ENCODE measurements at places on chromosomes 1 and 21.

DNA sequence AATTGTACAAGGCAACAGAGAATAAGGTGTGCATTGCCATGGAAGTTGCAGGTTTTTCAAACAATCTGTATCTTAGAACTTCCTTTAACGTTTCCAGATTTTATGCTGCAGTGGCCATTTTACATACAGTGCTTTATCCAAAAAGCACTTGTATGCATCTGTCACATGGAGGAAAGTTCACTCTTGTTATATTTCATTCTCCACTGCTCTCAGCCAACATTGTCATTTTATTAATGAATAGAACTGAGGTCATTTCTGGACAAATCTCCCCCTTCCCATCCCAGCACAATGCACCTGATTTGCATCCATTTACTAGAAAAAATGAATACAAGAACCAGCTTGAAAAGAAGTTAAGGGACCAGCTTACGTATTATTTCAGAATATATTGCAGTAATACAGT is 342.0 kb downstream of the USP25 start:
- no peak for DNase-seq

GRCh38 chr1:159827102-159827490 is 423 bp downstream of the SLAMF8 start:
- DNase-seq = no peak

- no peak for DNase-seq
Measured at GRCh38 chr21:15521644-15522001, 208.2 kb upstream of the USP25 start.

DNA sequence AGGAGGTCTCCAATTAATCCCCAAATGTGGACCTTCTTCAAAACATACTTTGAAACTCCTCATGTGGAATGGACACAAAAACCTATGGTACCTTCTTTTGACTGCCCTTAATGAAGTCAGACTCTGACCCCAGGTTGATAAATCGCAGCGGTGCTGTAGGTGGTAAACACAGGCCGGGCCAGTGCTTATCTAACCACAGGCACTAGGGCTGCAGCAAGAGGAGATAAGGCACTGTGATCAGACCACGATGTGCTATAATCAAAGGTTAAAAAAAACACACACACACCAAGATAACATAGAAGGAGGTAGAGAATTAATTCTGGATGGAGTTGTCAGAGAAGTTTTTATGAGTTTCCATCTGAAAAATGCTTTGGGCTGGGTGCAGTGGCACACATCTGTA is 52.3 kb upstream of the SIPA1L2 start:
- no peak for DNase-seq

- no peak for DNase-seq
Measured at GRCh38 chr1:73516451-73516850, 681.5 kb downstream of the LRRIQ3 start.

- DNase-seq = no peak
Measured at GRCh38 chr1:100606438-100606837, 68.5 kb downstream of the GPR88 start.

DNA sequence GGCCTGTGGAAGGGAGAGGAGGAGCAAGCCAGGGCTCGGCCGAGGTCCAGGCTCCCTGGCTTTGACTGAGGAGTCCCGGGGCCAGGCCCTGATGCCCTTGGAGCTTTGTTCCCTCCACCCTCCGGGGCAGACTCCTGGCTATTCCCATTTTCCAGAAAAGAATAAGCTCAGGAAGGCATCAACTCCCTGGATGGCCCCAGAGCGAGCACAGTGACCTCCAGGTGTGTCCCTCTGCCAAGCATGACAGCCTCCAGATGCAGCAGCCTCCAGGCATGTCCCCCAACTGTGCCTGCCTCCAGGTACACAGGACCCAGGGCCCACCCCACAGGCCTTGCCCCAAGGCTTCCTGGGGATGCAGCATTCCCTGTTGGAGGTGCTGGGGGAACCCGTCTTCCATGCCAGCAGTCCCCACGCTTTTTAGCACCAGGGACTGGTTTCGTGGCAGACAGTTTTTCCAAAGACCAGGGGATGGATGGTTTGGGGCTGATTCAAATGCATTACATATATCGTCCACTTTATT is 15.7 kb upstream of the ARHGEF16 start:
- DNase-seq = no peak

DNA sequence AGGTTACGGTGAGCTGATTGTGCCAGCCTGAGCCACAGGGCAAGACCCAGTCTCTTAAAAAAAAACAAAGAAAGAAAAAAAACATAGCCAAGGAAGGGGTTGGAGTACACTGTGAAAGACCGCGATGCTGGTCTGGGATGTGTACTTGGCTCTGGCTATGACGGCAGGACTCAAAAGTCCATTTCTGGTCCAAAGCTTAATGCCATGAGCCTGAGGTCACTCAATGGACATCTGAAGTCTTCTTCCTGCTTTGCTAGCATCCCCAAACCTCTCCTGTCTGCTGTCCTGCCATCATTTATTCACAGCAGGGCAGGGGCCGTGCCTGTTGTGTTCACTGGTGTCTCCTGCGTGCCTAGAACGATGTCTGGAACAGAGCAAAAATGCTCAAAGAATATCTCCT is 1.5 kb upstream of the ARHGEF10L start:
- DNase-seq = no peak

DNA sequence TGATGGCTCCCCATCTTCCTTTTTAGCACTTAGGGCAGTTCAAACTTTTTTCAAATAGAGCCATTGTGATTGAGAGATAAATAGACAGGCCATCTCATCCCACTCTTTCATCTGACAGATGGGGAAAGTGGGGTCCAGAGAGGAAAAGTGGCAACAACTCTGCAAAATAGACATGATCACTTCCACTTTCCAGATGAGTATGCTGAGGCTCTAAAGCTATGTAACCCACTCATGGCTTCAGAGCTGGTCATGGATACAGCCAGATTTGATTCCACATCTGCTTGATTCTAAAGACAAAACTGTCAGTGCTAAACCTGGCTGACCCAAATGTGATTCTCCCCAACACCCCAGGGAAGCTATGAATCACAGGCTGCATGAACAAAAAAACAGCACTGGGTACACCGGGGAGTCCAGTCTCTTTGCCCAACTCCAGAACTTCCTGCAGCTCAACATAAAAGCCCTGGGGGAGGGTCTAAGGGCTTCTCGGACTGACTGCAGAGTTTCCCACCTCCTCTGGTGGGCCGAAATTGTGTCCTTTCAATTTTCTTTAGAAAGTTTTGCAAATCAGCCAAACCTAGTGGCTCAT is 59.3 kb downstream of the PLPP3 start:
- no peak for DNase-seq

DNA sequence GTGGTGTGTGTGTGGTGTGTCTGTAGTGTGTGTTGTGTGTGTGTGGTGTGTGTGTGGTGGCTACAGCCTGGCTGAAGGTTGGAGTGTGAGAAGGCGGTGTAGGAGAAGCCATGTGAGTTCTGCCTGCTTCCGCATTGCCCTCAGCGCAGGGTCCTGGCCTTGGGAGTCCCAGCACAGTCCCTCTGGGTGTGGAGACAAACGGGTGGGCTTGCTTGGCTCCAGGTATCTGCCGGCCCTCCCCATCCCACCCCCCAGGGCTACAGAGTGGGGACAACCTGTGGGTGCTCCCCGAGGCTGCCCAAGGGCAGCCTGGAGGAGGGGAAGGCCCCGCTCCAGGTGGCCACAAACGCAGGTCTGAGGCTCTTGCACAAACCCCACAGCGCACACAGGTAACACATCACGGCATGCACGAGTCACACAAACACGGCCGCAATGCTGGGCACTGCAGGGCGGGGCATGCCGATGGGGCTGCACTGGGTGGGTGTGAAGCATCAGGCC is 31.7 kb upstream of the ADARB1 start:
- no peak for DNase-seq

- no peak for DNase-seq
Measured at GRCh38 chr1:233607252-233608119, 6.4 kb upstream of the KCNK1 start.
